Activated B cell treated with CpG ODN at 0.5 μM for 24 hours (primary cell): ENCODE measurements at places on chromosomes 3 and 15.

DNA sequence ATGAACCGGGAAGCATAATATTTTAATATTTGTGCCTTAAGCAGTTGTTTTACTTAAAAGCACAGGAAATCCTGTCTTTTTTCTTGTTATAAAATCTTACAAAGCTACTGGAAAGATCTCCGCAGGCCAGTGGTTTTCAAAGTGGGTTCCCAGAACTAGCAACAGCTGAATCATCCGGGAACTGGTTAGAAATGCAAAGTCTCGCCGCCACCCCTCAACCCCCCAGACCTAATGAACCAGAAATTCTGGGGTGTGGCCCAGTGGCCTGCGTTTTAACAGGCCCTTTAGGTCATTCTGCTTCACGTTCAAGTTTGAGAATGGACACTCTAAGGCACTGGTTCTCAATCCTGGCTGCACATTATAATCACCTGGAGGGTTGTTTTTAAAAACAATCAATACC, 74.7 kb downstream of the PDZRN3 start:
- no peak for DNase-seq

GRCh38 chr3:49025005-49025792, 3.3 kb downstream of the NDUFAF3 start:
- DNase-seq = no peak

DNA sequence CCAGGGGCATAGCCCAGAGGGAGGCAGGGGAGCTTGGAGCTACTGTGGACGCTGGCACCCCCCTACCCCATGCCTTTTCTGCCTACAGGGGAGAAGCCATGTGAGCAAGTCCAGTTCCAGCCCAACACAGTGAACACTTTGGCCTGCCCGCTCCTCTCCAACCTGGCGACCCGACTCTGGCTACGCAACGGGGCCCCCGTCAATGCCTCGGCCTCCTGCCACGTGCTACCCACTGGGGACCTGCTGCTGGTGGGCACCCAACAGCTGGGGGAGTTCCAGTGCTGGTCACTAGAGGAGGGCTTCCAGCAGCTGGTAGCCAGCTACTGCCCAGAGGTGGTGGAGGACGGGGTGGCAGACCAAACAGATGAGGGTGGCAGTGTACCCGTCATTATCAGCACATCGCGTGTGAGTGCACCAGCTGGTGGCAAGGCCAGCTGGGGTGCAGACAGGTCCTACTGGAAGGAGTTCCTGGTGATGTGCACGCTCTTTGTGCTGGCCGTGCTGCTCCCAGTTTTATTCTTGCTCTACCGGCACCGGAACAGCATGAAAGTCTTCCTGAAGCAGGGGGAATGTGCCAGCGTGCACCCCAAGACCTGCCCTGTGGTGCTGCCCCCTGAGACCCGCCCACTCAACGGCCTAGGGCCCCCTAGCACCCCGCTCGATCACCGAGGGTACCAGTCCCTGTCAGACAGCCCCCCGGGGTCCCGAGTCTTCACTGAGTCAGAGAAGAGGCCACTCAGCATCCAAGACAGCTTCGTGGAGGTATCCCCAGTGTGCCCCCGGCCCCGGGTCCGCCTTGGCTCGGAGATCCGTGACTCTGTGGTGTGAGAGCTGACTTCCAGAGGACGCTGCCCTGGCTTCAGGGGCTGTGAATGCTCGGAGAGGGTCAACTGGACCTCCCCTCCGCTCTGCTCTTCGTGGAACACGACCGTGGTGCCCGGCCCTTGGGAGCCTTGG, 5.6 kb downstream of the CIB1 start:
- no peak for DNase-seq

DNA sequence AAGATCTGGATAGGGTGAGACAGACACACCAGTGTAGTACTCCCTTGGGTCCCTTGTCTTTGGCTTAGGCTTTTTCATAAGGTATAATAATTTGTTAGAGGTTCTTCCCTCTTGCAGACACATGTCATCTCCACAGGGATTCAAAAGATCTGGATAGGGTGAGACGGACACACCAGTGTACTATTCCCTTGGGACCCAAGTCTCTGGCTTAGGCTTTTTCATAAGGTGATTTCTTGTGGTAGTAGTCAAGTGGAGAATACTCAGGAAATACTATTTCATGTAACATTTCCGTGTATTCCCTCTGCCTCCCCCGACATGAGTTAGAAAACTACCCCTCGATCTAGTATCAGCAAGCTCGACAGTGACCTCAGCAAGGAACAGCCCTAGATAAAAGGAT, 954 bp upstream of the MAPKBP1 start:
- DNase-seq = no peak

DNA sequence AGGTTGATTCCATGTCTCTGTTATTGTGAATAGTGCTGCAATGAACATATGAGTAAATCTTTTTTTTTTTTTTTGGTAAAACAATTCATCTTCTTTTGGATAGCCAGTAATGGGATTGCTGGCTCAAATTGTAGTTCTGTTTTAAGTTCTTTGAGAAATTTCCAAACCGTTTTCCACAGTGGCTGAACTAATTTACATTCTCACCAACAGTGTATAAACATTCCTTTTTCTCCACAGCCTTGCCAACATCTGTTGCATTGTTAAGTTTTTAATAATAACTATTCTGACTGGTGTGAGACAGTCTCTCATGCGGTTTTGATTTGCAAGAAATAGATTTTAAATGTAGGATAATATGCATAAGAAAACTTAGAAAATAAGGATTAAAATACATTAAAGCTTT, 279.0 kb upstream of the EPHA3 start:
- no peak for DNase-seq

- no peak for DNase-seq
Measured at GRCh38 chr3:114551770-114552526, 258.1 kb downstream of the TIGIT start.

DNA sequence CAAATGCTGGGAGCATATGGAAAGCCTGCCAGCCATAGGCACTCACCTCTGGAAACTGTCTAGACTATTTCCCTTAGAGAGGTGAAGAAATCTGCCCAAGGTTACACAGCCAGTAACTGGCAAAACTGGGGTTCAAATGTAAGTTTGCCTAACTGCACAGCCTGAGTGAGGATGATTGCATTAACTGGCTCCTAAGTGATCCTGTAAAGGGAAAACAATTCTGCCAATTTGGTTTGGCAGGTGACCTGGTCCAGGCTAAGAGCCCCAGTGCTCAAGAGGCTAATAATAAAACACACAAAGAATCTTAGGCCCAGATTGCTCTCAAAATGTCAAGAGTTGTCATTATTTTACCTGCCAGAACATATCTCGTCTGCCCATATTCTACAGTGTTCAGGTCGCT, 43.9 kb upstream of the SPRED1 start:
- no peak for DNase-seq

- no peak for DNase-seq
Measured at GRCh38 chr15:29749365-29750086, 72.7 kb downstream of the TJP1 start.

DNA sequence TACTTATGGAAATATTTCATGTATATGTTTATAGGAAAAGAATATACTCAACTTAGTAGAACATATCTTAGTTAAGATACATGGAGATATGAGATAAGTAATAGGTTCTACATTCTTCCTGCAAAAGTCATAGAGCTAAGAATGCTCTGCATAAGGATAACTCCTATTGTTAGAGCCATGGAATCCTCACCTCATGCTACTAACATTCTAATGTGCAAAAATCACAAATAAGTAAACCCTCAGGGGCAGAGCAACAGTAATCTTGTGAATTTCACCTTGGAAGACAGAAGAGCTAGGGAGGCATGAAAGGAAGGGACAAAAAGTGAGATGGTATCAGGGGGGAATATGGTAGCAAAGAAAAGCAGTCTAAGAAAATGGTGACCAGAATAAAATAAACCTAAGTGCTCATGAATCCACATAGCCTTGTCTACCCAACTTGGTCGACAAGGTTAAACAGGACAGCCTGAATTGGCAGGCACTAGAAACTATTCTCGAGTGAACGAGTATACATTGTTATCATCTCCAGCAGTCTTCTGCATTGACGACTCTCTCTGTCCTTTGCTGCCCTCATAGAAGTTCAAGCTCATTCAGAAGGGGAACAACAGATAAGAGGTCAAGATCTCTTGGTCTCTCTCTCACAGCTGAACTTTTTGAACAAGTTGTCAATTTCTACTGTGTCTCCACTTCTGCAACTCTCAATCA, 52.8 kb downstream of the XRN1 start:
- DNase-seq = no peak

GRCh38 chr3:195240171-195240701, 30.7 kb downstream of the XXYLT1 start:
- DNase-seq = no peak

DNA sequence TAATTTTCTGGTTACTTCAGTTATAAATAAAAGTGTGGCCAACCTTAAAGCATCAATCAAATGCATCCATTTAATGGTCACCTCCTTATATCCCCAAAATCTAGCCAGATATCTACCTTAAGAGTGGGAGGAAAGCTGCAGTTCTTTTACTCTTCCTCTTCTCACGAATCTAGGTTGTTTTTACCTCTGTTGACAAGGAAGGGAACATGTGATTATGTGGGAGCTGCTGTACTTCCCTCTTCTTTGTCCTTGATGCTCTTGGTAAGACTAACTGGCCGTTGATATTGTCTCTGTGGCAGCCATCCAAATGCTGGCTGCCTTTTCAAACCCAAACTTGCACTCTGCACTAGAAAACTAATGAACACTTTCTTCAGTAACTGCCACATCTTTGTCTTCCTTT, 275.3 kb upstream of the CADM2 start:
- no peak for DNase-seq

DNA sequence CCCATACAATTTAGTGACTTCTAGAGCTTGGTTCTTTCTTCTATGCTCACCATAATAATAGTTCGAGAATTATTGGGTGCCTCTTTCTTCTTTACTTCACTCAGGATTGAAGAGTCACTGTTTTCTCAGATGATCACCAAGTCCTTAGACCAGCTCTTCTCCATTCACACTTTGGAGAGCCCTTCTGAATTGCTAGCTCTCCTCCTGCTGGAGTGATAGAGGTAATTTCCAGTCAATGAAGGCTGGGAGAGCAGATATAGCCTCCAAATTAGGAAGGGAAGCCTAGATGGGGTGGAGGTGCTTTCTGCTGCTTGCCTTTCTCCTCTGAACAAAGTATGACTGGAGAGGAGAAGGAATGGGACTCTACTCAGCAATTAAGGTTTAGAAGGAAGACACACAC, 10.7 kb upstream of the BBX start:
- no peak for DNase-seq

DNA sequence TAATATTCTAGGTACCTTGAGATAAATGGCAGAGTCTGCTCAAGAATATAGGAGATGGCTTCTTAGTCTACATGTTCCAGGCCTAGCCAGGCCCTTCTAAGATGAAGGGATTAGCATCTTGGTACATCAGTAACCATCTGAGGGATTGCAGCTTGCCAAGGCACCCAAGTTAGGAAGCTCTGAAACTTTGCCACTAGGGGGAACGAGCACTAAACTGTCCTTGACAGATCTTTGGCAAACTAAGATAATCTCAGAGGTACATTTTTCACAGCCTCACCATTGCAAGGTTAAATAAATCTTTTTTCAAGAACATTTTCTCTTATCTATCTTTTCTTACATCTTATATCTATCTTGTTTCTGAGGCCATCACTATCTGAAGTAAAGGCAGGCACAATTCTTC, 351.2 kb downstream of the RAP2B start:
- DNase-seq = no peak

DNA sequence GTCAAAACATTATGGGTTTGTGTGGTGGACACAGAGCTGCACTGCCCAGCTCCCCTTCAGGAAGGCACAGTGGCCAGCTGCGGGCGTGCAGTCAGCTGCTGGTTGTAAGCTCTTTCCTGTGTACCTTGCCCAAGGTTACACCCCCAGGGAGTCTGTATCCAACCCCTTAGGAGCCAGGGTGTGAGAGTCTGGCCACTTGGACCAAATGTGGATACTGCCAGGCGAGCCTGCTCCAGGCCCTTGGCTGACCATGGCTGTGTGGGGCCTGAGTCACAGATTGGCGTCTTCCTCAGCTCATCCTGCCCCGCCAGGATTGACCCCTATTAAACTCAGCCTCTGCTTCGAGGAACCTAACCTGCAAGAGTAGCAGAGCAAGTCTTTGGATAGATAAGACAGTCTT, 56.9 kb downstream of the ABHD5 start:
- DNase-seq = no peak

DNA sequence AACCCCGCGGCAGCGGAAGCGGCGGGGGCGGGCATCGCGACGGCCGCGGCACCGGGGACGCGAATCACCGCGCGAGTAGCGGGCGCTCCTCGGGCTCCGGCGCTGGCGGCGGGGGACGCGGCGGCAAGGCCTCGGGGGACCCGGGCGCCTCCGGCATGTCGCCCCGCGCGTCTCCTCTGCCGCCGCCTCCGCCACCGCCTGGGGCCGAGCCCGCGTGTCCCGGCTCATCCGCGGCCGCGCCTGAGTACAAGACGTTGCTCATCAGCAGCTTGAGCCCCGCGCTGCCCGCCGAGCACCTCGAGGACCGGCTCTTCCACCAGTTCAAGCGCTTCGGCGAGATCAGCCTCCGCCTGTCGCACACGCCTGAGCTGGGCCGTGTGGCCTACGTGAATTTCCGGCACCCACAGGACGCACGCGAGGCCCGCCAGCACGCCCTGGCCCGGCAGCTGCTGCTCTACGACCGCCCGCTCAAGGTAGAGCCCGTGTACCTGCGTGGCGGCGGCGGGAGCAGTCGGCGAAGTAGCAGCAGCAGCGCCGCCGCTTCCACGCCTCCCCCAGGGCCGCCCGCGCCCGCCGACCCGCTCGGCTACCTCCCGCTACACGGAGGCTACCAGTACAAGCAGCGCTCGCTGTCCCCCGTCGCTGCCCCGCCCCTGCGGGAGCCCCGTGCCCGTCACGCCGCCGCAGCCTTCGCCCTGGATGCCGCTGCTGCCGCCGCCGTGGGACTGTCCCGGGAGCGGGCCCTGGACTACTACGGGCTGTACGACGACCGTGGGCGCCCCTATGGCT, 675 bp downstream of the RBM15B start:
- no peak for DNase-seq

- no peak for DNase-seq
Measured at GRCh38 chr3:192372616-192373015, 354.7 kb downstream of the FGF12 start.

DNA sequence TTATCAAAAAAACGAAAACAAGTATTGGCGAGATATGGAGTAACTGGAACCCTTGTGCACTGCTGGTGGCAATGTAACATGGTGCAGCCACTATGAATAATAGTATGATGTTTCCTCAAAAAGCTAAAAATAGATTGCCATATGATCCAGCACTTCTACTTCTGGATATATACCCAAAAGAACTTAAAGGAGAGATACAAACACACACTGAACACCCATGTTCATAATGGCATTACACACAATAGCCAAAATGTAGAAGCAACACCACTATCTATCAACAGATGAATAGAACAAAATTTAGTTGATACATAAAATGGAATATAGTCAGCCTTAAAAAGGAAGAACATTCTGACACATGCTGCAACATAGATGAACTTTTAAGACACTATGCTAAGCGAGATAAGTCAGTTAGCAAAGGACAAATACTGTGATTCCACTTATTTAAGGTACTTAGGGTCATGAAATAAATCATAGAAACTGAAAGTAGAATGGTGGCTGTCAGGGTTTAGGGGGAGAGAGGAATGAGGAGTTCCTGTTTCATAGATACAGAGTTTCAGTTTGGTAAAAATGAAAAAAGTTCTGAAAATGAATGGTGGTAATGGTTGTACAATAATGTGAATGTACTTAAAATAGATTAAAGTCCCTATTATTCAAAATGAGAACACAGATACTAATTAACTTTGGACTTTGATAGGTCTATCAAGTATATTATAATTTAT, 59.4 kb upstream of the IMPG2 start:
- DNase-seq = no peak

GRCh38 chr3:144463911-144464310, 492.3 kb downstream of the DIPK2A start:
- DNase-seq = no peak

GRCh38 chr3:31412832-31413231, 119.9 kb upstream of the STT3B start:
- DNase-seq = no peak

GRCh38 chr3:181725830-181726229, 14.1 kb downstream of the SOX2 start:
- DNase-seq = no peak
